Dermis microvascular lymphatic vessel endothelial cell (primary cell): ENCODE measurements at places on chromosomes 16 and 17.

- DNase-seq, result no peak
Observed at GRCh38 chr17:19645734-19646201, 2.8 kb upstream of the ALDH3A2 start.

DNA sequence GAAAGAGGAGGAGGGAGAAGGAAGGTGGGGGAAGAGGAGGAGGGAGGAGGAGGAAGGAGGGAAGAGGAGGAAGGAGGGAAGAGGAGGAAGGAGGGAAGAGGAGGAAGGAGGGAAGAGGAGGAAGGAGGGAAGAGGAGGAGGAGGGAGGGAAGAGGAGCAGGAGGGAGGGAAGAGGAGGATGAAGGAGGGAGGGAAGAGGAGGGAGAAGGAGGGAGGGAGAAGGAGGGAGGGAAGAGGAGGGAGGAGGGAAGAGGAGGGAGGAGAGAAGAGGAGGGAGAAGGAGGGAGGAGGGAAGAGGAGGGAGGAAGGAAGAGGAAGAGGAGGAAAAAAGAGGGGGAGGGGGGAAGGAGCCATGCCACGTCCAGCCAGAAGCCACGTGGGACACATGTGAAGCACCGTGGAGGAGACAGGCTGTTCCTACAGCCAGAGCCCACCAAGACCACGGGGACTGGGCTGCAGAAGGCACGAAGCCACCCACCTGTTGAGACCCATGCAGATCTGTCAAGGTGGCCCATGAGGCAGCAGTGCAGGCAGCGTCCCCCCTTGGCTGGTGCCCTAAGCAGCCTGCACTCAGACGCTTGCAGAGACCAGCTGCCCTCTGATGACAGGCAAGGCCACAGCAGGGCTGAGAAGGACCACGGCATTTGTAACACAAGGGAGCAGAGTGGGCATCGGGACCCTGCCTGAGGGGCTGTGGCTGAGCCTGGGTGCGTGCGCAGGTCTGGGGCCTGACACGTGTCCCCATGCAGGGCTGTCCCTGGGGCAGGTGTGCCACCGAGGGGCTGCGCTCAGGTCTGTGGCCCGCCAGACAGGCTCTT lies 10.3 kb downstream of the NDUFAF8 start:
- DNase-seq, result no peak

DNA sequence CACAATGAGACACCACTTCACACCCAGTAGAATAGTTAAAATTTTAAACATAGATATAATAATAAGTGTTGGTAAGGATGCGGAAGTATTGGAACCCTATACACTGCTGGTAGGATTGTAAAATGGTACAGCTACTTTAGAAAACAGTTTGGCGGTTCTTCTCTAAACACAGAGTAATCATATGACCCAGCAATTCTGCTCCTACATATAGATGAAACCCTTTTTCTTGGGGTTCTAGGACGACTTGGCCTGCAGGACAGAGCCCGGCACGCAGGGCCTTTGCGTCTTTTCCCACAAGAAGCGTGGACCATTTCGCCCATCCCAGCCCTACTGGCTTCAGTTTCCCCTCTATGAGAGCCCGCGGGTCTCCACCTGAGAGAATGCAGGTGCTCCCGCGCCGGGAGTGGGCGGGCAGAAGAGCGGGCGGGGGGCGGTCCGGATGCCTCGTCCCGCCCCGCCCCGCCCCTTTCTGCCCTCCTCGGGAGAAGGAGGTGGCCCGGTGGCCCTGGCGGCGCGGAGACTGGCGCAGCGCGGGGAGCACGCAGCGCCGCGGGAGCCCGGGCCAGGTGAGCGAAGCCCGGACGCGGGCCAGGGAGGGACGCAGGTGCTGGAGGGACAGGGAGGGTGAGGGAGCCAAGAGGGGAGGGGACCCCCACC lies at the start of gene SDR42E2:
SDR42E2 (plus strand) TSS at position 508 of the 657 bp plus-strand sequence. CDS start 3,077 bp downstream, outside the sequence.
- DNase-seq, result no peak

- peak; percentile 3 for DNase-seq
Observed at GRCh38 chr16:28585674-28586073, 11.2 kb downstream of the SULT1A2 start.

DNA sequence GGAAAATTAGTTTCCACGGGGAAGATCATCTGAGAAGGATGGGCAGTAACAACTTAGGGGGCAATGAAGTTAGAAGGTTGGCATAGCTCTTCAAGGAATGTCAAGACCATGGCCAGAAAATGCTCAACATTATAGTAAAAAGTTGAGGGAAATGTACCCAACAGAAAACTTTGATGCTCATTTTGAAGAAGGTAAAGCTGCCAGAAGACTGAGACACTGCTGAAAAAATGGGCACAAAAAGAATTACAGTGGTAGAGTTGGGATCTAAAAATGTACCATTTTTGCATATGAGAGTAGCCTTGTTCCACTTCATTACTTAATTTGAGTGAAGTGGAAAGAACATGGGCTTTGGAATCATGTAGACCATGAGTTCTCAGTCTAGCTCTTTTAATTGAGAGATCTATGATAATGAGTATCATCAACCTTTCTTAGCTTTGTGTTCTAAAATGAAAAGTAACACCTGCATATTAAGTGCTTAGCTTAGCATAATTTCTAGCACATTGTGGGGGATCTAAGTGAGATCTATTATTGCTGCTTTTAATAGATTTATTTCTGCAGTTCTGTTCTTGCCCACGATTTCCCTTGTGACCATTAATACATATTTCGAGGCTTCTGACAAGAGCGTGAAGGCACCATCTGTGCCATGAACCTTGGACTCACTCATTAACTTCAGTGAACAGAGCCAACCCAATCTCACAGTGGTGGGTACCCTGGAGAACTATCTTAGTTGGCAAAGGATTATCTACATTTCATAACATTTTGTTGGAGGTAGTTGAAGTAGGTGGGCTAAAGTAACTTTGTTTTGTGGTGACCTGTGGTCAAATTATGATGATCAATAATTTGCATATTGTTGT lies 3.0 kb downstream of the NACA2 start:
- DNase-seq, result no peak

GRCh38 chr17:72946696-72947095 lies 145.8 kb downstream of the SLC39A11 start:
- no peak for DNase-seq

- DNase-seq, result no peak
Observed at GRCh38 chr17:15287538-15288267, 22.6 kb upstream of the PMP22 start.

DNA sequence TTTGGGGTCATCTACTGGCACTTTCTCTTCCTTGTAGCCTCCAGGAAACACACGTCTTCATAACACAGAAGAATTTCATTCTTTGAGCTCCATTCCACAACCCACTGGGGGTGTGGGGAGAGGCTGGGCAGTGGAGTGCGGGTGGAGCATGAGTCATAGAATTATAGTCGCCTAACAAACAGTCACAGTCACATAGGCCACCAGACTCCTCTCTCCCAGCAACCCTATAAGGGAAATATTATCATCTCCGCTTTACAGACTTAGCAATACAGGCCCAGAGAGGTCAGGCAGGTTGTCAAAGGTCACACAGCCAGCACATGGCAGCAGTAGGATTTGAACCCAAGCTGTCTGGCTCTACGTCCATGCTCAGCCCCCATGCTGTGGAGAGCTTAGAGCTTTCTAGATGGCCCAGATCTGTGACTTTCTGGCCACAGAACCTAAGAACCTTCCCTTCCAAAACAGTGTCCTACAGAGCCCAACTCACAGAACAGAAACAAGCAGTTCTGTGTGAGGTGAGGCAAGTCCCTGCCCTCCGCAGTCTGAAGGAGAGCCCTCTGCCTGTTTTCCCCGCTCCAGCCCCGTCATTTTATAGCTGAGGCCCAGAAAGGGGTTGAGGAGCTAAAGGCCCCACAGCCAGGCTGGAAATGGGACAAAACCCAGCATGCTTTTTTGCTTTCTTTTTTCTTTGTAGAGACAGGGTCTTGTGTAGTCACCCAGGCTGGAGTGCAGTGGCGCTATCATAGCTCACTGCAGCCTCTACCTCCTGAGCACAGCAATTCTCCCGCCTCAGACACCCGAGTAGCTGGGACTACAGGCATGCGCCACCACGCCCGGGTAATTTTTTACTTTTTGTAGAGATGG lies 10.7 kb upstream of the LITAF start:
- DNase-seq, result no peak
